Natural killer cell treated with Interleukin-12 subunit alpha and Interleukin-12 subunit beta and Interleukin-15 and Interleukin-18, amount 100 ng/mL, for 72 hours (primary cell): ENCODE measurements at places on chromosomes 16 and 17. TPM values are rescaled to one million over a fixed set of nuclear protein-coding genes. Genes with fewer than 3 reads are reported as not detected.

ARL5C gene
- total RNA-seq = not detected

TBX21 gene
- total RNA-seq = 234 TPM

KCNAB3 gene
- total RNA-seq = 8.9 TPM

DNA sequence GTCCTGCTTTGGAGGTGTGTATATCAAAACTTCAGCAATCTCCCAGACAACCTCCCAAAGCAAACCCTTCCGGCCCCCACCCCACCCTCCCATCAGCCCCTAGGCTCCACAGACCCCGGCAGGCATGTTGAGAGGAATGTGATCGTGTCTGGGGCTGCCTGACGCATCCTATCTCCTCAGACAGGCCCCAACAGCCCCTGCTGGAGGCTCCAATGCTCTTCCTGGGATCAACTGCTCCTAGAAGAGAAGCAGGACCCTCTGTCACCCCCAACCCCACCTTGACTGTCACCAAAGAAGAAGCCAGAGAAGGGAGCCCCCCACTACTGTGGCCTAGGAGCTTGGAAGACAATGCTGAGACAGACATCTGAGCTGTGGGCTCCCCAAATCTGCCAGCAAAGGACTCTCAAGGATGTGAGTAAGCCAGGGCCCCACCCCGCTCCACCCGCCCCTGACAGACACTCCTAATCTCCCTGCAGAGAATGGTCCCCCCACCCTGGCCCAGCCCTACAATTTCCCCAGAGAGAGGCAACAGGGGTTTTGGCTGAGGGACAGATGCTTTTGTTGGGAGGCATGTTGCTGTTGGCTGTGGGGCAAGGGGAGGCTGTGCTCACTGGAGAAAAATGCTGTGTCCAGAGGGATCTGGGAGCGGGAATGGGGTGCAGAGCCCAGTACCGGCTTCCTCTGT, 1.6 kb upstream of the KRT14 start:
- peaks cover 5% of the 10 kb centered on the region for H3K27me3 ChIP-seq
- no peak overlapping the region for H3K4me3 ChIP-seq
- no peaks in the 10 kb centered on the region for H3K36me3 ChIP-seq
- no peaks in the 10 kb centered on the region for H3K4me1 ChIP-seq

GRCh38 chr17:81416612-81417011, 21.4 kb downstream of the BAHCC1 start:
- H3K36me3 ChIP-seq = no peaks in the 10 kb centered on the region
- H3K27ac ChIP-seq = no peak overlapping the region
- DNase-seq = no peak
- no peak overlapping the region for H3K4me3 ChIP-seq
